ENCODE measurements at places on chromosomes 7 and 10. TPM values are rescaled to one million over a fixed set of nuclear protein-coding genes. Genes with fewer than 3 reads are reported as not detected.

The KLLN gene
- 1.1 TPM for total RNA-seq

- DNase-seq: no peak
- no peaks in the 10 kb centered on the region for H3K36me3 ChIP-seq
- no peaks in the 10 kb centered on the region for H3K27me3 ChIP-seq
- H3K27ac ChIP-seq: no peak overlapping the region
These were observed 75.0 kb upstream of the SFMBT2 start for GRCh38 chr10:7485799-7486198.

GRCh38 chr10:97911217-97911616 lies 61.6 kb downstream of the GOLGA7B start:
- H3K4me3 ChIP-seq: no peak overlapping the region
- DNase-seq: no peak
- no peak overlapping the region for H3K27ac ChIP-seq
- H3K27me3 ChIP-seq: no peaks in the 10 kb centered on the region
- H3K36me3 ChIP-seq: no peaks in the 10 kb centered on the region

DNA sequence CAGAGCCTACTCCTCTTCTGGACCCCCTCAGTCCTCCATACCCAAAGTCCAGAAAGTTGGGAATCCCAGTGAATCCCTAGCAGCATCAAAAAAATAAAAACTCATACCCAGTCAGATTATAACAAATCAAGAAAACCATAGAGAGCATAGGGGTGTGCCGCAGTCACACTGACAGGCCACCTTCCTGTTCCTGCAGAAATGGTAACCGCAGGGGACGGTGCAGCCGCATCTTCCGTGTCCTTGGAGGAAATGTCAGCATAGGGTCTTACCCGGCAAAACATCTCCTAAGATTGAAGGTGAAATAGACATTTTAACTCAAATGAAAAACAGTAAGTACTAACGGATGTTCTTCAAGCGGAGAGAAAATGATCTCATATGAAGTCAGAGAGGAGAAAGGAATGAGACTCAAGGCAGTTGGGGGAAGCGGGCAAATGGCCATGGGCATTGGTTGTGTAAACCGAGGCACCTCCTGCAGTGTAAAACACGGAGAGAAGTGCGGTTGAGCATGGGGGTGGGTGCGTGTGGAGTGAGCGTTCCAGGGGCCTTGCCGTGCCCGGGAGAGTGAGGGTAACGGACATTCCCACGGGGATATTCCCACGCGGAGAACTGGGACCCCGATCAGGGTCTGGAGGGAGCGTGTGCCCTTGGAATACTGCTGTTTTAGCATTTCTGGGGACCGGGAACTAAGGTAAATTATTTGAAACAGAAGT lies 110.8 kb downstream of the NKX6-2 start:
- peak; percentile 2 for DNase-seq
- no peak overlapping the region for H3K4me3 ChIP-seq
- no peaks in the 10 kb centered on the region for H3K36me3 ChIP-seq
- H3K27ac ChIP-seq: no peak overlapping the region
- no peaks in the 10 kb centered on the region for H3K4me1 ChIP-seq

All from lung (tissue), 17 donors.